Progenitor cell of endocrine pancreas (in vitro differentiated cells): ENCODE measurements at places on chromosomes 6 and 20.

GRCh38 chr6:80637312-80637711 lies 530.8 kb downstream of the BCKDHB start:
- DNase-seq = no peak

- no peak for DNase-seq
Measured at GRCh38 chr6:31351401-31352309, 5.3 kb downstream of the HLA-B start.

GRCh38 chr6:56199956-56200355 lies 47.4 kb downstream of the COL21A1 start:
- DNase-seq = no peak

DNA sequence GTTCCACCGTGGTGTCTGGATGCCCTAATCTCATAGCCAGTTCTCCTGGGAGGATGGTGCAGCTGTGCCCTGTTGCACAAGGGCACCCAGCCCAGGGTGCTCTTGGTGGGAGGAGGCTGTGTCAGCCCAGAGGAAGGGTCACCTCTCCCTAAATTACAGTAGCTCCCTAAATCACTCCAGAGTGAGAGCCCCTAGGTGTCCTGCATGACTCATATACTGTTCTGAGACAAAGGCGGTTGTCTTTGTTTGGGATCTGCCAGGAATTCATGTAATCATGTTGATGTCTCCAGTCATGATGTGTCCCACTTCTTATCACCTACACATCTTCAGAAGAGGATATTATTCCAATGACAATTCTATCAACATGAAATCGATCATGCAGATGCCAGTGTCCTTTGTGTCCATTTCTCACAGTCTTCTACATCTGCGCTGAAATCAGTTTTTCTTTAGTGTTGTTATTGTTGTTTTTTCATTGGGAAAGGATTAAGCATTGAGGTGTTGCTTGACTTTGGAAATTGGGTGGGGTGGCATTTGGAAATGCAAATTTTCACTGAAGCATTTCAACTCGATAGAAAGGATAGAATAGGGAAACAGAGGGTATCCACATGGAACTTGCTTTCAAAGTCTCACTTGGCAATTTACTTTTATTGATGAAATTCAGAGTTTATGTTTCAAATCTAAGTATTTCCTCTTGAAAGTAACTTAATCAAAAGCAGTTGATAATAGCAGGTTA lies 19.5 kb downstream of the PERP start:
- DNase-seq = no peak

DNA sequence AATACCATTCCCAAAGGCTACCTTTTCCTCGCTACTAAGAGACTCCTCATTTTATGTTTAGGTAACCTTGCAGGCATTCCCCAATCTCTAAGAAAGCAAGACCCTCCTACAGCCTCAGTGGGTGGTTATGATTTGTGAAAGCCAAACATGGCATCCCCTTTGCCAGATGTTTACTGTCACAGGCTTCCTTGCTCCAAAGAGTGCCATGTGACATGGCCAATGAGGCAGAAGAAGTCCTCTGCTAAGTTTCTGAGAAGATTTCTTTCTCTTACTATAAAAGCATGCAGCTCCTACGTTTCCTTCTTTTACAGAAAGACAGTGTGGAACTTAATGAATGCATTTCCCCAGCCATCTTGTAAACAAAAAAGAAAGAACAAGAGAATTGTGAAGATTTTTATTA lies 688.2 kb downstream of the TBC1D32 start:
- DNase-seq = no peak

- DNase-seq = no peak
Measured at GRCh38 chr6:81734500-81735150, 17.9 kb downstream of the TENT5A start.

DNA sequence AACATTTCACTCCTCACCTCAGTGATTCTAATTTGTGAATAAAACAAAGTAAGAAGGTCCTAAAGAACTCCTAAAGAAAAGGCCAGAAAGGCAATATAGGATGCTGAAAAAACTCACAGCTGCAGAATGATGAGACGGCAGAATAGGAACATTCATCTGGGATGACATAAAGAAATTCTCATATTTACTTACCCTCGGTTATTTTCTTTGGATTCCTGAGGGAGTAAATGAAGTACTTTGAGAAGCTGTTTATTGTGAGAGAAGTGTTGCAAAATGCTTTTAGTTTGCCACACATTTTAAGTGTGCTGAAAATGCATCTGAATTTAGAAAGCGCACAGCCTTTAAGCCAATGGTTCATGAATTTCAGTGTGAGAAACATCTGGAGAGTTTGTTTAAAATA lies 35.7 kb upstream of the RBL1 start:
- DNase-seq = no peak

- DNase-seq = no peak
Measured at GRCh38 chr6:75579951-75580350, 21.7 kb upstream of the SENP6 start.

DNA sequence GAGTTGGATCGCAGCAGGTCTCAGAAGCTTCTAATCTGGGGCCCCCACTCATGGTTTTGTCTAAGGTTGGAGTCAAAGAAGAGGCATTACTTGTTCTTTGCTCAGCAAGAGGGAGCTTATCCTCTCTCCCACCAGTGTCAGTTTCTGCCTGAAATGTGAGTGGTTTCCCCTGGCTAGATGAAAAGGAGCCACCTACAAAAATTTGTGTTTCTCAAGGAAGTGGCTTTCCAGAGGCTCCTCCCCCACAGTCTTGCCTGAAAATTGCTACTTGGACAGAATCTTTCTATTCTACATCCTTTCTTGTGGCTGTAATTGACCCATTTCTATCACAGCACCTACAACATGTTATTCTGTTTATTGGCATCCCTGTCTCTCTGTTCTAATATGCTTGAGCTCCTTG lies 37.9 kb downstream of the SCML4 start:
- no peak for DNase-seq

GRCh38 chr6:169965657-169966311 lies 214.4 kb downstream of the ERMARD start:
- DNase-seq = no peak

GRCh38 chr6:3228771-3229565 lies 1.5 kb upstream of the TUBB2B start:
- DNase-seq = peak; percentile 35

GRCh38 chr6:17352302-17352701 lies 41.1 kb upstream of the CAP2 start:
- no peak for DNase-seq

DNA sequence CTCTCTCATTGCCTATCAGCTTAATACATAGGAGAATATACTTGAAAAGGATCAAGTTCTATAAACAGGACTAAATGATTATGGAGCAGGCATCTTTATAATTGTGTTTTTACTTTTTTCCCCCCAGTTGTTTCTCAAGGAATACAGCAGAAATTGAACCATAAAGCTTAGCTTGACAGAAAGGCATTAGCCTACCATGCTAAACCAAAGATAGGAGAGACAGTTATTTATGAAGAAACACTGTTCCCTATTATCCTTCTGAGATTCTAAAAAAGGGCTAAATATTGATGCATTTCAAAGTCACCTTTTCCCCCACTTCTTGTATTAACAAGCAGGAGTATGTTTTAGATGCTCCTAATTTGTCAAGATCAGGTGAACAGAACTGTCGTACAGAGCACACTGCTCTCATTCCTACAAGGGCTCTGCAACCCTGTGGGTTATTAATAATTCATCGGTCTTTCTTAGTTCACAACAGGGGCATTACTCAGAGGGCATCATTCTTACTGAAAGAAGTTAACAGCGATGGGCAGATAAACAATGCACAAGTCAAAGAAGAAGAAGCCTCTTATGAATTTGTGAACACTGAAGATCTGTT lies 38.7 kb downstream of the PRKN start:
- no peak for DNase-seq

GRCh38 chr6:657743-658142 lies 843 bp upstream of the HUS1B start:
- no peak for DNase-seq

GRCh38 chr6:33207552-33208090 lies 679 bp upstream of the RING1 start:
- DNase-seq = no peak

GRCh38 chr6:89311853-89312531 lies 3.1 kb downstream of the GABRR2 start:
- DNase-seq = peak; percentile 44

DNA sequence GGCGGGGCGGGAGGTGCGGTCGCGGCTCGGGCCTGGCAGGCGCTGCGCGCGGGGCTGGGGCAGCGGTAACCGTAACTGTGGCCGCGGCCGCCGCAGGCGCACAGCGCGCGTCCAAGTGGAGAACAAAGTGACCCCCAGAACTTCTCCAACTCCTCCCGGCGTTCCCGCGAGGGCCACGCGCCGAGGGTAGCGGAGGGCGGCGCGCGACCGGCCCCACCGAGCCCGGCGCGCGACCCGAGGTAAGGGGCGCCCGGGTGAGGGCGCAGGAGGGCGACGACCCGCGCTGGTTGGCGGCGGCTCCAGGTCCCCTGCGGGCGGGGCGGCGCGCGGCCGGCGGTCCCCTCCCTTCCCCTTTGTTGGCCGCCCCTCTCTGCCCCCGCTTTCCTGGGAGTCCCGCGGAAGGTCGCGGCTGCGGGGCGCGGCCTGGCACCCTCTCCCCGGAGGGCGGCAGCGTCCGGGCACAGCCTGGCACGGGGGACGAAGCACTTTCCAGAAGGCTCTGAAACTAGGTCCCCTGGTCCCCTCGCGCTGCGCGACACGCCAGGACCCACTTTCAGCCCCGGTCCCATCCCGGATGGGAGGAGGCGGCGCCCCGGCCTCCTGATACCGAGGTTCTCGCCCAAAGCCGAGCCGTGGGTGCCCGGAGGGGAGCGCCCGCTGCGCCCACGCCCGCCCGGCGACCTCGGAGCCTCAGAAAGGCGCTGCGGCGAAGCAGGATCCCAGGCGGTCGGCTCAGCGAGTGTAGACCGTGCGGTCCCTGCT lies at the start of gene TIAM2:
Gene TIAM2 (plus strand): TSS at position 62 of the 762 bp plus-strand sequence. CDS start 133,909 bp downstream, outside the sequence.
- DNase-seq = peak; percentile 39

DNA sequence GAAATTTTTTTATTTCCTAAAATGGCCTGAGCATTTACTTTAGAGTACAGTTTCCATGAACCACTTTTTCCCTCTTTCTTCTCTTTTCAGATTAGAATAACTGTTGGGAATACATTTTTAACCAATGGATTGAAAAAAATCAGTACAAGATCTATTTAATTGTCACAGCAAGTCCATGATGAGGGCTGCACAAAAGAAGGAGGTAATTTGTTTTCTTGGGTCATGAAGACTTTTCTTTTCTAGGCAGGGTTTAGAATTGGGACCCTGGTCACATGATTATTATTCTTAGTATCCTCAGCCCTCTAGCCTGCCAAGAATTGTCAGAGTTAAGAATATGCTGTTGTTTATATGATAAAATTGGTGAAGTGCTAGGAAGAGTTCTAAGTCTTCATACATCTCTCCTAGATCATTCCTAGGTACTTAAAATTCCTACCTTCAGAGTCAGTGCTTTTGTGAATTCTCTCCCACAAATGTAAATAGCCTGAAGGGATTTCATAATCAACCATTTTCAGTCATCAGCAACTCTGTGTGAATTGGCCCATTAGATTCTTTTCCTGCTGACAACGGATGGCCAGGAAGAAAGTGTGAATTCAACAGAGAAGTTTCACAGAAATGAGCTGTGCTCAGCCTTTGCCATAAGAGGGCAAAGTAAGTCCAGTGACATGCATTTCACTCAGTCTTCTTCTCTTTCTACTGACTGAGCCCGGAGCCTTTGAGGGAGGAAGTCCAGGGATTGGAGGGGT lies 32.4 kb upstream of the TPBG start:
- no peak for DNase-seq

GRCh38 chr6:23339268-23339667 lies 769.9 kb downstream of the HDGFL1 start:
- DNase-seq = no peak

DNA sequence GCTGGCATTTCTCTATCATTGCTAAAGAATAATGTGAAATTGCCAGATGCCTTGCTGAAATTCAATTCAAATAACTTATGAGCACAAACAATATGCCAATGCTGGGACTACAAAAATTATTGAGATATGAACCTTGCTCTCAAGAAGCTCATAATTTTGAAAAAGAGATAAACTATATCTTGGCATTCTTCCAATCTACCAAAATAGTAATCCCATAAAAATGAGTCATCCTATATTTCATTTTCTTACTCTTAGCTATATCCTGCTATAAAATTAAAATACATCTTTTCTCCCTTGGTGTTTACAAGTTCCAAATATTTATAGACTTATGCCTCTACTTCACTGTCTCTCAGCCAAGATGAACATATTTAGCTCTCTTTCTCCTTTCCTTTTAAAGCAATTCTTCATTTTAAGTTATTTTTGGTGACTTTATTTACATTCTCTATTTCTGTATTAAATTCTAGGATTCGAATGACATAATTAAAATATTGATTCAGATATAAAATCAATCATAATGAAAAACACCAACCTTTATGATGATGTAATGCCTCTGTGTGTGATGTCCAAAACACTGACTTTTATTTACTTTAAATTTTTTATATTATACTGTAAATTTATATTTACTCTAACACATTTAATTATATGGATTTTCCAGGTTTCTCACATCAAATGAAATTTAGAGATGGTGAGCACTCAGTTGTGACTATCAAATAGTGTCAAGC lies 152.6 kb downstream of the CDK19 start:
- no peak for DNase-seq

GRCh38 chr20:32652739-32653526 lies 20.8 kb downstream of the C20orf203 start:
- DNase-seq = peak; percentile 97

DNA sequence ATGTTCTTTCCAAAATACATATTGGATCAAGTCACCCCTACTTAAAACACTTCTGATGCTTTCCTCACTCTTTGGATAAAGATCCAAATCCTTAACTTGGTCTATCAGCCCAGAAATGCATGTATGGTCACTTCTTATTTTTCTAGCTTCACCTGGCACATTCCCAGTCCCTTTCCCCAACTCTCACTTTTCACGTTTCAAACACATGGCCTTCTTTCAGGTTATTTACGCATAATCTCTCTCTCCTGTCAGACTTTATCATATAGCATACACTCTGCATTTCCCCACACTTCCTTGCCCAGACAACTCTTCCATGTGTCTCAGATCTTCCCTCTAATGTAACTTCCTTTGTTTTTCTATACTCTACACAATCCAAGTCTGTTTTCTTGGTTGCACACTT lies 12.8 kb downstream of the PHIP start:
- DNase-seq = no peak

- DNase-seq = no peak
Measured at GRCh38 chr6:2990248-2990931, 9.3 kb upstream of the NQO2 start.

DNA sequence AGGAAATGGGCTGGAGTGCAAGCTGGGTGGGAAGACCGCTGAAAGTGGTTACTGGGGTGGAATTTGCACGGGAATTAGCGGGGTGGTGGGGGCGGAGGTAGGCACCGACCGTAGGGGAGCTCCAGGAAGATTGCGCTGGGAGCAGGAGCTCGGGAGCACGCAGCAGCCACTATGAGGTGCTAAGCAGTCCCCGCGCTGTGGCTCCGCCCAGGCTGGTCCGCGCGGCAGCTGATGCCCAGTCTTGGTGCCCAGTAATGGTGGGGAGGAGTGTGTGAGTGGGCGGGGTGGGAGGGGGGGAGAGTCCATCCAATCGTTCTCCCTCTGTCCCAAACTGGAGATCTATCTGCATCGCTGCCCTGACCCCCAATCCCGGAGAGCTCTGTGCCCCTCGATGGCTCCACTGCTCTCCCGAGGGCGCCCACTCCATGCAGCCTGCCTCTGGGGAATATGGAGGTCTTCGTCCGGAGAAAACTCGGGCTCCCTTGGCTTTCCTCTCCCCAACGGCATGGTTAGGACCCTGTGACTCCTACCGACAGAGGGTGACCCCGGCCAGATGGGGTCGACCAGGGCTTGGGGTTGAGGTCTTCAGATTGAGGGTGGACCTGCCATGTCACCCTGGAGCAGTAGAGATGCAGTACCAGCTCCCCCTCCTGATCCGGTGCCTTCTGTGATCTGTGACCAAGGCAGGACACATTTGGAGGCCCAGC lies 5.3 kb downstream of the TP53TG5 start:
- no peak for DNase-seq

GRCh38 chr6:42105156-42105648 lies 37.2 kb downstream of the C6orf132 start:
- DNase-seq = no peak
